ENCODE measurements at places on chromosomes 7 and 10.

DNA sequence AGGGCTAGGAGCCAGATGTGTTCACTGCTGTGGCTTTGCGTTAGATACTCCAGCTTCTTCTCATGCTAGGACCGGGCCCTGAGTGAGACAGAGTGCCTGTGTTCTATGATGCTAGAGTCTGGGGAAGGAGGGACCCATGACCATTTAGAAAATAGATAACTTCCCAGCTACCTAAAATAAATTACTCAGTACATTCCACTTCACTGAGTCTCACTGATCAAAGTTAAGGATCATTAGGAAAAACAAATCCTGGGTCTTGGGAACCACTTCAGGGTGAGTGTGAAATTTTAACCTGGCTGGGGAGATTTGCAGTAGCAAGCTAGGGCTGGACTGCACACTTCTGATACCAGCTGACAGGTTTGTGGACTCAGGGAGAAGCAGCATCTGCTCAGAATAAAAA is 138.1 kb downstream of the EMX2 start:
- H3K27ac ChIP-seq, result no peak overlapping the region
- H3K27me3 ChIP-seq, result no peaks in the 10 kb centered on the region
- peaks cover 13% of the 10 kb centered on the region for H3K4me1 ChIP-seq
- H3K36me3 ChIP-seq, result no peaks in the 10 kb centered on the region
- no peak for DNase-seq

- DNase-seq, result no peak
- no peak overlapping the region for H3K27ac ChIP-seq
- H3K4me3 ChIP-seq, result no peak overlapping the region
- no peaks in the 10 kb centered on the region for H3K36me3 ChIP-seq
Observed at GRCh38 chr10:101892782-101893391, 49.3 kb upstream of the KCNIP2 start.

GRCh38 chr7:234051-234707 is 41.8 kb downstream of the FAM20C start:
- no peak for DNase-seq
- H3K36me3 ChIP-seq, result no peaks in the 10 kb centered on the region
- H3K27me3 ChIP-seq, result no peaks in the 10 kb centered on the region
- peak overlapping the region; percentile 64 for H3K27ac ChIP-seq
- no peak overlapping the region for H3K4me3 ChIP-seq

- no peak for DNase-seq
- H3K27me3 ChIP-seq, result no peaks in the 10 kb centered on the region
- H3K27ac ChIP-seq, result no peak overlapping the region
Observed at GRCh38 chr7:25007668-25008067, 27.7 kb upstream of the OSBPL3 start.

DNA sequence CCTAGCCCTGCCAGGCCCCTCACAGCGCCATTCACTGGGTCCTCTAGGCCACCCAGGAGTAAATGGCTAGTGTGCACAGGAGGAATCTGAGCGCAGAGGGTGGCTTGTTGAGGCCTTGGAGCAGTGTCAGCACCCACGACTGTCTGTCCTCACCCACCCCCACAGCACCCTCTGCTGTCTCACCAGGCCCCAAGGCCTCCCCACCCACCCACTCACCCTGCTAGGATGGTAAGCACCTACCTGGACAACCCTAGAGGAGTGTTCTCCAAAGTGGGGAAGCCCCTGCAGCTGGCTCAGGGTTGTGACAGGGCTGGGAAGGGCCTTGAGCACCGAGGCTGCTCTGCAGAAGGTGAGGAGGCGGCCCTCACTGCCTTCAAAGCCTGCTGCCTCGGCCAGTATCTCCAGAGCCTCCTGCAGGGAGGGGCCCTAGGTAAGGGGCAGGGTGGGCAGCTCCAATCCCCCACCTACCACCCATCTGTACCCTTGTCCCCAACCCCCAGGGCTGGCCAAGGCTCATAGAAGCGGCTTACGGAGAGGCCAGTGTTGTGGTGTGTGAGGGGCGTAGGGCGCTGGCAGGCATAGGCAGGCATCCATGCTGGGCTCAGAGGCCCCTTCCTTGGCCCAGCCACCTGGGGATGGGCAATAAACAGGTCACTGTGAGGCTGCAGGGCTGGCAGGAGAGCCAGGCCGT is 2.9 kb downstream of the POLM start:
- no peak overlapping the region for H3K27ac ChIP-seq
- peaks cover 25% of the 10 kb centered on the region for H3K4me1 ChIP-seq
- peaks cover 32% of the 10 kb centered on the region for H3K36me3 ChIP-seq
- no peaks in the 10 kb centered on the region for H3K27me3 ChIP-seq
- DNase-seq, result no peak

GRCh38 chr10:30127120-30127541 is 67.7 kb upstream of the JCAD start:
- no peak overlapping the region for H3K27ac ChIP-seq
- no peaks in the 10 kb centered on the region for H3K36me3 ChIP-seq
- H3K4me1 ChIP-seq, result no peaks in the 10 kb centered on the region
- no peak for DNase-seq

DNA sequence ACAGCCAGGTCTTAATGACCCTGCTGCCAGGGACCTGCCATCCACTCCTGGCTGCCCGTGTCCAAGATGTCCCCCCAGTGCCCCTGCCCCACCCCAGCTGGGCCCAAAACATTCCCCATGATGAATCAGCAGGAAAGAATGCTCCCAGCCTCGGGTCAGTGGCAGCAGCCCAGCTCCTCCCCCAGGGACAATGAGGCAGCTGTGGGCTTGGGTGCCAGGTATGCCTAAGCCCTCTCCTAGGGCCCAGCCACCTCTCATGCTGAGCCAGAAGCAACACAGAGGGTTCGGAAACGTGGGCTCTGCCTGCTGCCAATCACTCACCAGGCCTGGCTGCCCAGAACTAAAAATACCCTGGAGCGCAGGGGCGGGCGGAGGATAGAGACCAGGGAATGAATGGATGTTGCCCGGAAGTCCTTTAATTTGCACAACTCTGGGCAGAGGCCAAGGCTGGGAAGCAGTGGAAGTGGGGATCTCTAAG is 1.5 kb upstream of the LOXL4 start:
- H3K4me1 ChIP-seq, result peaks cover 49% of the 10 kb centered on the region
- DNase-seq, result peak; percentile 88
- H3K27me3 ChIP-seq, result no peaks in the 10 kb centered on the region
- H3K27ac ChIP-seq, result peak overlapping the region; percentile 68

DNA sequence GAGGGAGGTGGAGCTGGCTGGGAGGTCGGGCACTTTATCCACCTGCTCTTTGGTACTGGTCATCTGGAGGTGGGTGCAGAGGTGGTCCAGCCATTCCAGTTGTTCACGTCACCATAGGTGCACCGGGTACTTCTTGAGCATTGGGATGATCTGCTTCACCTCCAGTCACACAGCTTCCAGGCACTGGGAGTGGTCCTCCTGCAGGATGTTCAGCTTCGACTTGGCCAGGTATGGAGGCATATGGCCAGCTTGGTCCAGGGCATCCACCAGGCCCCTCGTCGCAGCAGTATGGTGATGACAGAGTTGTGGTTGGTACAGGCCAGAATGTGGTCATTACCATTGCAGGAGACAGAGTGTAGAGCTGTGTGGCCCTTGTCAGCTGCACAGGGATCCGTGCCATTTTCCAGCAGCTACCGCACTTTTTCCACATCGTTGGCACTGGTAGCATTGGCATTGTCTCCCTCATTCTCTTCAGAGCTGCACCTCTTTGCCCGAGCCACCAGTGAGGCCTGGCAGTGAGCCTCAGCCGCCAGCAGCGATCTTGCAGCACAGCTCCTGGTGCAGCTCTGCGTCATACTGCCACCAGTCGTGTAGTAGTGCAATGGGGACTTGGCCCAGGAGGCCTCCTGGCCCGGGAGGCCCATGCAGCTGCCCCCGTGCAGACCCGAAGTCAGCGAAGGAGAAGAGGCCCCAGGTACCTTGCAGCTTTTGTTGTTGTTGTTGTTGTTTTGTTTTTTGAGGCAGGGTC is 150.9 kb downstream of the ZNF22 start:
- no peaks in the 10 kb centered on the region for H3K4me1 ChIP-seq
- H3K4me3 ChIP-seq, result no peak overlapping the region
- DNase-seq, result no peak

- H3K27ac ChIP-seq, result no peak overlapping the region
- no peaks in the 10 kb centered on the region for H3K36me3 ChIP-seq
- H3K4me1 ChIP-seq, result no peaks in the 10 kb centered on the region
- no peak for DNase-seq
- no peaks in the 10 kb centered on the region for H3K27me3 ChIP-seq
Observed at GRCh38 chr10:113240736-113241135, 290.7 kb downstream of the TCF7L2 start.

DNA sequence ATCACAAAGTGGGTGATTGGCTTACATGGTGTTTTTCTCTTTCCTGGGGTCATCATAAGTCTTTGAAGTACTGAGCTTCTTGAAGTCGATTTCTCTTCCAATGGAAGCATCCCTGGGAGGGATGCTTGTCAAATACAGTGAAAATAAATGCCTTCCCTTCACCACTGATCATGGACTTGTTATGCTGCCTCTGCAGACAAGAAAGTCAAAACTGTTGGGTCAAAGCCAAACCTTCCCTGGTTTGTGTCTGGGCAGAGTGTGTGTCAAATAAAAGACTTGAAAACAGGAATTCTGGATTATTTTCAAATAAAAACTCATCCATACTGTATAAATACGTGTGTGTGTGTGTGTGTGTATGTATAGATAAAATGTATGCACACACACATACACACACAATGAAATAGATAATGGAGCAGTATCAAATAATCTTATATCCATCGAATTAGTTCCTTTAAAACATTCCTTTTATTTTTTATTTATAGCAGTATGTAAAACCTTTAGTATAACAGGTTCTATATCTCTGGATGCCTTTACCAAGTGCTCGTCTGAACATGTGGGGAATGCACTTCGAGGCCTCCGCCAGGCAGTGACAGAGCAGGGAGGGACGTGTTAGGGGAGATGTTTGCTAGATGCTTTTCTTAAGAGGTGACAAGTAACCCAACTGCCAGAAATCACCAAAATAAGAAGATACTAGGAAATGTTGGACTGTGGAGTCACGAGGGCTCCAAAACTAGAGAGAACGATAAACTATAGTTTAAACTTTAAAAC is 27.2 kb upstream of the WNT16 start:
- no peak overlapping the region for H3K4me3 ChIP-seq
- no peaks in the 10 kb centered on the region for H3K4me1 ChIP-seq
- H3K27ac ChIP-seq, result no peak overlapping the region
- no peaks in the 10 kb centered on the region for H3K27me3 ChIP-seq
- no peak for DNase-seq

- no peak for DNase-seq
- no peak overlapping the region for H3K4me3 ChIP-seq
- H3K27me3 ChIP-seq, result no peaks in the 10 kb centered on the region
- H3K36me3 ChIP-seq, result no peaks in the 10 kb centered on the region
- H3K27ac ChIP-seq, result no peak overlapping the region
- H3K4me1 ChIP-seq, result peaks cover 9% of the 10 kb centered on the region
Observed at GRCh38 chr7:105708763-105709080, 127.4 kb upstream of the EFCAB10 start.

- H3K27me3 ChIP-seq, result no peaks in the 10 kb centered on the region
- H3K36me3 ChIP-seq, result no peaks in the 10 kb centered on the region
Observed at GRCh38 chr7:117319181-117319580, 3.7 kb downstream of the WNT2 start.

DNA sequence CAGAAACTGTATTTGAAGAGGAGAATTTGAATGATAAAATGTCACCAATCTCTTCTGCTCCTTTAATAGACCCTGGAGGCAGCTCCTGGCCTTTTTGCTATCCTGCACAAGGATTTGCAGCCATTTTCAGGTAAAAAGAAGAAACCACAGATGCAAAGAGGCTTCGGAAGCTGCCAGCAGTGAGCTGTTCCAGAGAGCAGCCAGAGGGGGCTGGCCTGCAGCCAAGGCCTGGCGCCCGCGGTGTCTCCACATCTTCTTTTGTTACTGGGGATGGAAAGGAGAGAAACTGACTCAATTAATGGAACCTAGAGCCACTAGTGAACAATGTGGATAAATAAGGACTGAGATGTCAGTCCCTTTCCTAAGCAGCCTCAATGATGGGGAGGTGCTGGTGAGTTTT is 23.9 kb upstream of the GPR26 start:
- no peak overlapping the region for H3K27ac ChIP-seq
- H3K36me3 ChIP-seq, result no peaks in the 10 kb centered on the region
- H3K27me3 ChIP-seq, result peaks cover 11% of the 10 kb centered on the region

- no peak for DNase-seq
- H3K27ac ChIP-seq, result no peak overlapping the region
- no peaks in the 10 kb centered on the region for H3K36me3 ChIP-seq
- peaks cover 7% of the 10 kb centered on the region for H3K4me1 ChIP-seq
Observed at GRCh38 chr10:79246209-79246581, 101.1 kb upstream of the PPIF start.

DNA sequence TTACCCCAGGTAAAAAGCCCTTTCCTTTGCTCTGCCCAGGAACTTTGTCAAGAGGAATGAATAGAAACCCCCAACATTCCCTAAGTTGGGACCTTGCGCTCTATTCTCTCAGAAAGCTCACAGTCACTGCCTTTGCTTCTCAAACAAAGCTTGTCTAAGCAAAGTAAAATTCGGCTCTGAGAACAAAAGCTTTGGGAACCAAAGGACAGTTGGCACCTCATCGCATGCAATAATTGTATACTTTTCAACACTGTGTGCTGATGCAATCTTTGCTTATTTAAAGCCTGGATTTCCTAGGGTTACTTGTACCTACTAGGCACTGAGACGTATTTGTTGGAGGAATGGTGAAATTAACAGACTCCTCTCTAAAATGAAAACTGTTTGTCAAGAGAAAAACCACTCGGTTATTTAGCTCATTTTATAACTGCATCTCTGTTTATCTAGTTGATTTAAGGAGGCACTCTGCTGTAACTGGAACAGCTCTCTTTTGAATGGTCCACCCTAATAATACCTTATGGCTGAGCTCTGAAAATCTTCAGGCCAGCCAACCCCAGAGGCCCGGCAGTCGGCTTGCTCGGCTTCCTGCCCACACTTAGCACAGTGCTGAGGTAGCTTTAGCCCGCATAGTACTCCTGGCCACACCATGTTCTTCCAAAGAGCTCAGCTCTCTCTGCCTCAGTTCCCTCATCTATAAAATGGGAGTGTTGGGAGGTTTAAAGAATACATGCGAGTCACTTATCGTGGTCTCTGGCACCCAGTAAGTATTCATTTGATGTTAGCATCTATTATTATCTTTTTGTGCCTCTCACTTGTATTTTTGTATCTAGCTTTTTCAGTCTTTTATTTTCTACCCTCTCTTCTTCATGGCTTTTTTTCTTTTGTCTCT is 80.2 kb upstream of the PRR15 start:
- peaks cover 4% of the 10 kb centered on the region for H3K4me1 ChIP-seq
- H3K4me3 ChIP-seq, result no peak overlapping the region
- no peak for DNase-seq
- no peaks in the 10 kb centered on the region for H3K27me3 ChIP-seq

GRCh38 chr7:20350996-20351692 is 20.4 kb downstream of the ITGB8 start:
- peak overlapping the region; percentile 15 for H3K4me3 ChIP-seq
- no peak for DNase-seq
- no peaks in the 10 kb centered on the region for H3K27me3 ChIP-seq
- peak overlapping the region; percentile 92 for H3K27ac ChIP-seq
- H3K36me3 ChIP-seq, result 0 out of 2 replicates have a peak, but pooled peaks cover 5% of the 10 kb centered on the region

- peaks cover 40% of the 10 kb centered on the region for H3K4me1 ChIP-seq
- H3K27ac ChIP-seq, result no peak overlapping the region
- DNase-seq, result no peak
- no peaks in the 10 kb centered on the region for H3K27me3 ChIP-seq
- no peak overlapping the region for H3K4me3 ChIP-seq
- H3K36me3 ChIP-seq, result peaks cover 10% of the 10 kb centered on the region
Observed at GRCh38 chr7:1538544-1539180, 8.2 kb downstream of the MAFK start.

GRCh38 chr10:129887381-129887905 is 76.6 kb downstream of the EBF3 start:
- no peak overlapping the region for H3K4me3 ChIP-seq
- no peak overlapping the region for H3K27ac ChIP-seq
- no peaks in the 10 kb centered on the region for H3K36me3 ChIP-seq
- no peak for DNase-seq
- no peaks in the 10 kb centered on the region for H3K4me1 ChIP-seq
- peaks cover 41% of the 10 kb centered on the region for H3K27me3 ChIP-seq
